ENCODE measurements at places on chromosomes 13 and 19.
A peak's percentile ranks its signal among the peaks of the same experiment; 100 is the strongest.

- no peaks in the 10 kb centered on the region for H3K36me3 ChIP-seq
- H3K4me1 ChIP-seq: peaks cover 16% of the 10 kb centered on the region
- no peak overlapping the region for H3K4me3 ChIP-seq
- DNase-seq: no peak
Measured at GRCh38 chr13:38166116-38166515, 183.5 kb upstream of the UFM1 start.

- no peaks in the 10 kb centered on the region for H3K27me3 ChIP-seq
- H3K36me3 ChIP-seq: no peaks in the 10 kb centered on the region
- no peak for DNase-seq
- peaks cover 29% of the 10 kb centered on the region for H3K4me1 ChIP-seq
- H3K27ac ChIP-seq: no peak overlapping the region
Measured at GRCh38 chr19:45151320-45151719, 9.5 kb downstream of the NKPD1 start.

- DNase-seq: peak; percentile 93
- peak overlapping the region; percentile 99 for H3K27ac ChIP-seq
- peak overlapping the region; percentile 89 for H3K4me3 ChIP-seq
- H3K36me3 ChIP-seq: peaks cover 2% of the 10 kb centered on the region
Measured at GRCh38 chr13:48304143-48304876, 759 bp downstream of the RB1 start.

DNA sequence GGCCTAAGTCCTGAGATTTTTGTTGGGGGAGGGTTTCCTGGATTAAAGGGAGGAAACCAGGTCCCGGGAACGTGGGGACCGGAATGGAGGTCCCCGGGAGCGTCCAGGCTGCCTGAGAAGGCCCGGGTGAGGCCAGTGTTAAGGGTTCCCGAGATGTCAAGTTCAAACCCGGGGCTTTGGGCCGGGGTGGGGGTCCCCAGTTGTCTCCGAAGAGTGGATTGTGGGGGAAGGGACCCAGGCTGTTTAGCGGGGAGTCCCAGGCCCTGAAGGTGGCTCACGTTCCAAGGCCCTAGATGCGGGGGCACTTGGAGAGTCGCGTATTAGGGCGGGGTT, 262 bp downstream of the COX7A1 start:
- no peaks in the 10 kb centered on the region for H3K27me3 ChIP-seq
- no peak overlapping the region for H3K27ac ChIP-seq
- no peak overlapping the region for H3K4me3 ChIP-seq
- H3K4me1 ChIP-seq: no peaks in the 10 kb centered on the region
- H3K36me3 ChIP-seq: peaks cover 36% of the 10 kb centered on the region

DNA sequence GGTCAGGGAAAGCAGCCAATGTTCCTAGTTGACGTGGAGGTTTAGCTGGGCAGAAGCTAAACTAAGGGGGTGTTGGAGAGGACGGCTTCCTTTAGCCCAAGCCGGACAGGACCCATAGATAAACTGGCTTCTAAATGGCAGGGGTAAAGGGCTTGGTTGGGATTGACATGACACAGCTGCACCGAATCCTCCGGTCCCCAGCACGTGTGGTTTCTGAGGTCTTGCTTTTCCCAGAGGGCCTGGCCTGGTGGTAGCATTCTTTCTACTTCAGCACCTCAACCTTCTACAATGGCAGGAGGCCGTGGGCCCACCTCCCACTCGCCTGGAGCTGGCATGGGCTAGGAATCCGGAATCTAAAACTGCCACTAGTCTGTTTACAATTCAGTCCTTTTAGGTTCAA, 163.0 kb downstream of the FGF9 start:
- no peaks in the 10 kb centered on the region for H3K27me3 ChIP-seq
- no peak overlapping the region for H3K4me3 ChIP-seq
- H3K36me3 ChIP-seq: no peaks in the 10 kb centered on the region
- no peak for DNase-seq

- H3K4me3 ChIP-seq: no peak overlapping the region
- H3K4me1 ChIP-seq: no peaks in the 10 kb centered on the region
- DNase-seq: no peak
- H3K36me3 ChIP-seq: no peaks in the 10 kb centered on the region
Measured at GRCh38 chr19:38304866-38305429, 897 bp downstream of the C19orf33 start.

DNA sequence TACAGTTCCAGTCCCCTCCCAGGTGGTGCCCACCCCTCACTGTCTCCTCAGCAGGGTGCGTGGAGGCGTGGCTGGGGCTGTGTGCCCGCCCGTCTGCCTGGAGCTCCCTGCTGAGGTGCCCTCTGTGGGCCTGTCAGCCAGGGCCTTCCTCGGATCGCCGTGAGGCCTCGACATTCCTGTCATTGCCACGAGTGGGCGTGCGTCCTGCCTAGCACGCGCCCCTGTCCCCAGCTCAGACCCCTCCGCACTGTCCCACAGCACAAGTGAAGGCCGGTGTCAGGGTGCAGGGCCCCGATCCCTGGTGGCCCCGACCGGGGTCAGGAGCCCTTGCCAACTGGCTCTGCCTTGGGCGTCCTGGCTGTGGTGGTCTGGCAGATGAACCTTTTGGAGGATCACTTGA, 32.2 kb downstream of the DOT1L start:
- H3K27me3 ChIP-seq: no peaks in the 10 kb centered on the region
- no peak for DNase-seq
- no peaks in the 10 kb centered on the region for H3K4me1 ChIP-seq
- no peak overlapping the region for H3K27ac ChIP-seq
- peaks cover 65% of the 10 kb centered on the region for H3K36me3 ChIP-seq

GRCh38 chr19:7799640-7800355, 30.2 kb upstream of the EVI5L start:
- H3K36me3 ChIP-seq: no peaks in the 10 kb centered on the region
- H3K4me1 ChIP-seq: peaks cover 16% of the 10 kb centered on the region
- peak overlapping the region; percentile 19 for H3K4me3 ChIP-seq
- peak; percentile 79 for DNase-seq
- no peaks in the 10 kb centered on the region for H3K27me3 ChIP-seq

Measured in B cell (primary cell).